HepG2 (cell line): ENCODE measurements at places on chromosomes 7 and 10. TPM values are rescaled to one million over a fixed set of nuclear protein-coding genes. Genes with fewer than 3 reads are reported as not detected.

The ATP6V0A4 gene
- total RNA-seq = 0.11 and 0.24 TPM in 2 replicates

- no peak for DNase-seq
Observed at GRCh38 chr10:69874449-69874848, 72.7 kb downstream of the COL13A1 start.

GRCh38 chr10:110511734-110512449 lies 14.2 kb downstream of the DUSP5 start:
- DNase-seq = peak; percentile 67

DNA sequence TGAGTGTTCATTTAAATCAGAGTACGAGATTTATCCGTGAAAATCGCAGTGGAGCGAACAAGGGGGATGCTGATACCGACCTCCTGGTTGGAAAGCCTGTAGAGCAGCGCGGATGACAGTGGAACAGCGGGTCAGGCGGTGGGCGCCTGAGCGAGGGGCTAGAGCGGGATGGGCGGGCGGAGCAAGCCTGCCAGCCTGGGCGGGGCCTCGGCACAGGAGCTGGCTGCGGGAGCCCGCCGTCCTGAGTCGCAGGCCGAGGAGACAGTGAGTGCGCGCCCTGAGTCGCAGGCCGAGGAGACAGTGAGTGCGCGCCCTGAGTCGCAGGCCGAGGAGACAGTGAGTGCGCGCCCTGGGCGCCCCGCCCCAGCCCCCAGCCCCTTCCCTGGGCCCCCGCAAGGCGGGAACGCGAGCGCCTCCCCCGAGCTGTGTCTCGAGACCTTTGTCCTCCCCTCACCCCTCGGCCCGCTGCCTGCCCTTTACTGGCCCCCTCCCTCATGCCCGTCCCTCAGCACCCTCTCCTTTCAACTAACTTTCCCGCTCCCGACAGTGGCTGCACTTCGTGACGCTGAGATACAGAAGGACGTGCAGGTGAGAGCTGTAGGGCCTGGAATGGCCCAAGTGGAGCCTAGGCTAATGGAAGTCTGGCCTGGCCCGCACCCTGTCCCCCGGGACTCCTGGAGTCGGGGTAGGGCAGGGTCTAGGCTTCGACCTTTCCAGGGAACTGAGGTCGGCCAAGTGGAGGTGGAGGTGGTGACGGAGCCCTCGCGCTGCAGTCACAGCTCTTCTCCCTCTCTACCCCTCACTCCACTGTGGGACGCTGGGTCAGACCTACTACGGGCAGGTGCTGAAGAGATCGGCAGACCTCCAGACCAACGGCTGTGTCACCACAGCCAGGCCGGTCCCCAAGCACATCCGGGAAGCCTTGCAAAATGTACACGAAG lies at the start of gene AS3MT:
AS3MT (plus strand) TSS at position 213 of the 941 bp plus-strand sequence; CDS start at position 336, 123 bp downstream.
- peak; percentile 38 for DNase-seq

The HYAL4 gene
- total RNA-seq = not detected in 2 replicates

The GNAT3 gene
- not detected in 2 replicates for total RNA-seq

DNA sequence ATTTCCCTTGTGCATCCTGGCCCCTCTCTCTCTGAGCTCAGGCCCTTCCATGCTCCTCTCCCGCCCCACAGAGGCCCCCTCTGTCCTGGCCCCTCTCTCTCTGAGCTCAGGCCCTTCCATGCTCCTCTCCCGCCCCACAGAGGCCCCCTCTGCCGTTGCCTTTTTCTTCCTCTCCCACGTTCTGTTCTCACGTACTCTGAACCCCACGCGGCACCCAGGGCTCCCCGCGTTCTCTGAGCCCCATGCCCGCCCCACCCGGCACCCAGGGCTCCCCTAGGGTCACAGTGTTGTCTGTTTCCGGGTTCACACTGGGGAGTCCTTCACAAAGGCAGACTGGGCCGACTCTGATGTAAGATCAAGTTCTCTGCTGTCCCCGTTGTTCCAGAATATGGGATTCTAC lies 336.8 kb downstream of the DNAJB6 start:
- no peak for DNase-seq

DNA sequence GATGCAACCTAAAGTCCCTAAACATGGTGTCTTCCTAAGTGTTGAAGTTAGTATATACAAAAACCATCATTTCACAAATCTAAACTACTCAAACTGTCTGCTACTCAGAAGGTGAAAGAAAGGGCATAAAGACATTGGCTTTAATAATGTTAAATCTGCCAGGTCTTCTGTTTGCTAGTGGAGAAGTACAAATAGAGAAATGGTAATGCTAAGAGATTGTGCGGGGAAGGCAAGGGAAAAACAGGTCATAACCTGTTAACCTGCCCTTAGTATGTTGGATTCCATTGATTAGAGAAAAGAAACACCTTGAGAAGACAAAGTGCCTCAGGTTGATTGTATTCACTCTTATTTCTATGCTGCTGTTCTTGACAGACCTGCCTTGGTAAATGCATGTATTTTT lies 80.3 kb downstream of the CALD1 start:
- no peak for DNase-seq

GRCh38 chr7:158469396-158470051 lies 118.1 kb downstream of the PTPRN2 start:
- DNase-seq = no peak

The ADCYAP1R1 gene
- not detected in 2 replicates for total RNA-seq

GRCh38 chr10:99339077-99339476 lies 9.9 kb downstream of the CNNM1 start:
- DNase-seq = peak; percentile 53

DNA sequence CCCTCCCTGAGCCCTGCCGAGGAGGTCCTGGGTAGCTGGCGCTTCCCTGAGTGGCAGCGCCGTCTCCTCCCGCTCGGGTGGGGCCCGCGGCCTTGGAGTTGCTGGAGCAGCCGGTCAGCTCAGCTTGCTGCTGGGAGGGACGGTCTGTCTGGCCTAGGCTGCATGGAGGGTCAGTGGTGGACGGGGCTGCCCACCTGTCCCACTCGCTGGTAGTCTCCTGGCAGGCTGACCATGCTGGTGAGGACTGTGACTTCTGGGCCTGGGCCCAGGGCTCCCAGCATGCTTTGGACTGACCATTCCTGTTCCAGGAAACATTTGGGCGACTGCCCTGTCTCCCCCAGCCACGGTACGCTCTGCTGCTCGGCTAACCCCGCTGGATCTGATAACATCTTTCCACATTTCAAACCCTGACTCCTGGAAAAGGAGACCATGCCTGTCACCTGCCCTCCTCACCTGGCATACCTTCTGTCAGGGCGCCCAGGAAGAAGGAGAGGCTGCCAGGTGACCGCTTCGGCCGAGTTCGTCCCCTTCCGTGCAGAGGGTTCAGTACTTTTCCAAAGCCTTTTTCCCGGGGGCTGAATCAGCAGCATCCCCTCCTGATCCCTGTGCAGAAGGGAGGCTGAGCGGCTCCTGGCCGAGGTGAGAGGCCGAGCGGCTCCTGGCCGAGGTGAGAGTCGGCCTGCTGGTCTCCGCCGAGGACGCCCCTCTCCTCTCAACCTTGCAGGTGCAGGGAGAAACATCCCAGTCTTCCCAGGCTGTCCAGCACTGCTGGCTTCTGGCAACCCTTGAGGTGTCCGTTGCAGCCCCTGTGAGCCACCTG lies 43.4 kb downstream of the FAM20C start:
- no peak for DNase-seq

The ARHGEF5 gene
- total RNA-seq = 1.2 and 1.3 TPM in 2 replicates

DNA sequence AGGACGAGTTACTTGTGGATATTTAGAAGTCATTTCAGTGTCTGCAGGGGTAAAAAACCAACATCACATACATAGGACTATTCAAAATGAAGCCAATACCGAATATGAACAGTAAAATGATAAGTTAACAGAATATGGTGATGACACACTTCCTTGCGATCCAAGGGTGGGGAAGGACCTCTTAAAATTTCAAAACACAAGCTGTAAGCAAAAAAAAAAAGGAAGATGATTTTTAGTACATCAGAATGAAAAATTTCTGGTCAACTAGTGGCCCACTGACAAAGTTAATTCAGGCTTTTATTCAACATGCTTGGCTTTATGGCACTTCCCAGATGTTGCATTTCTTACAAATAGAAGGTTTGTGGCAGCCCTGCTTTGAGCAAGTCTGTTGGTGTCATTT lies 19.0 kb upstream of the GALNTL5 start:
- no peak for DNase-seq

DNA sequence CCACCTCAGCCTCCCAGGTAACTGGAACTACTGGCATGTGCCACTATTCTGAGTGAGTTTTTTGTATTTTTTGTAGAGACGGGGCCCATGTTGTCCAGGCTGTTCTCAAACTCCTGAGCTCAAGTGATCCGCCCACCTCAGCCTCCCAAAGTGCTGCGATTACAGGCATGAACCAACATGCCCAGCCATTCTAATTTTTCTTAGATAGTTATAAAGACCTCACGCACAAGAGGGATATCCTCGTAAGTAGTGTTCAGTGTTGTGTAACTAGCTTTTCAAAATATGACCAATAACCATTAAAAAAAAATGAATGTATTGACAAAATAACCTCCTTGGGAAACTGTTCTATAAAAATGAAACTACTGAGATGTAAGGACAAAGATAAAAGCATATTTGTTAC lies 90.5 kb upstream of the FERD3L start:
- no peak for DNase-seq

The IFIT1B gene
- total RNA-seq = not detected in 2 replicates

The EPO gene
- 9.9 and 10.3 TPM in 2 replicates for total RNA-seq

DNA sequence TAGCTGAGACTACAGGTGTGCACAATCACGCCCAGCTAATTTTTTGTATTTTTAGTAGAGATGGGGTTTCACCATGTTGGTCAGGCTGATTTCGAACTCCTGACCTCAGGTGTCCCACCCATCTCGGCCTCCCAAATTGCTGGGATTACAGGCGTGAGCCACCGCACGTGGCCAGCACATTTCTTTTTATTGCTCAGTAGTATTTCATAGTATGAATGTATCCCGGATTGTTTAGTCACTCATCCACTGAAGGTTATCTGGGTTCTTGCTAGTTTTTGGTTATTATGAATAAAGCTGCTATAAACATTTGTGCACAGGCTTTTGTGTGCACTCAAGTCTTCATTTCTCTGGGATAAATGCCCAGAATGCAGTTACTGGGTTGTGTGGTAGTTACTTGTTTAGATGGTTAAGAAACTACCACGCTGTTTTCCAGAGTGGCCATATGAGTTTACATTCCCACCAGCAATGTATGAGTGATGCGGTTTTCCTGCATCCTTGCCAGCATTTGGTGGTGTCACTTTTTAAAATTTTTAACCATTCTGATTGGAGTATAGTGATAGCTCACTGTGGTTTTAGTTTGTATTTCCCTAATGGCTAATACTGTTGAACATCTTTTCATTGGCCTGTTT lies 275.8 kb upstream of the LYZL1 start:
- no peak for DNase-seq

The SPACDR gene
- total RNA-seq = not detected in 2 replicates

The ABCB8 gene
- total RNA-seq = 7.2 and 16.7 TPM in 2 replicates

DNA sequence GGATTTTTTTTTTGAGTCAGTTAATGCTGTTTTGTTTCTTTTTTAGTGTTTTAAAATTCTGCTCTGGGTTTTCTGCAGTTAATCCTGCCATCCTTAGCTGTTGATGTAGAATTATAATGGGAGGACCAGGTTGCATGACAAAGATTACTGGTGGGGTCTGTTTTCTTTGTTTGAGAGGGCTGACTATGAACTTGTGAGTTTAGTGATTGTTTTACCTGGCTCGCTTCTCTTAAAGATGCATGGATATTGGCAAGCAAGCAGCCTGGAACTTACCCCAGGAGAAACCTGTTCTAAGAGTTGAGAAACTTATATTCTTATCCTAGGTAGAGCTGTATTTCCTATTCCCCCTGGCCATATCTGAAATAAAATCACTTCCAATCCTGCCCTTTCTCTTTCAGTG lies 727.8 kb downstream of the GRM8 start:
- no peak for DNase-seq

The HKDC1 gene
- total RNA-seq = 5.1 and 12.4 TPM in 2 replicates

DNA sequence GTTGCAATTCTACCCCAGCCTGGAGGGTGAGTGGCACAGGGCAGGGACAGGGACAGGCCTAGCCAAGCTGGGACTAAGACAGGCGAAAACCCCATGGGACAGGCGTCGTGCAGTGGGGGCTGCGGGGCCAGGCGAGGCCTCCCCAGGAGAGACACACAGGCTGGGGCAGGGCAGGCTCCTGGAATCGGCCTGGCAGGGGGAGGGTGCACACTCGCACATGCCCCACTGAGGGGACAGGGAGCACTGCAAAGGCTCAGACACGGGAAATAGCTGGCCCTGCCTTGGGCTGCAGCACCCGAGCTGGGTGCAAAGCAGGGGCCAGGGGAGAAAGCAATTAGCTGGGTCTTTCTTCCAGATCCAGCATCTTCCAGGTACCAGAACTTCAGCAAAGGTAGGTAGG lies 10.4 kb downstream of the LAT2 start:
- DNase-seq = no peak

The GDF2 gene
- total RNA-seq = not detected in 2 replicates

GRCh38 chr10:97157578-97158095 lies 28.1 kb downstream of the SLIT1 start:
- peak; percentile 93 for DNase-seq

DNA sequence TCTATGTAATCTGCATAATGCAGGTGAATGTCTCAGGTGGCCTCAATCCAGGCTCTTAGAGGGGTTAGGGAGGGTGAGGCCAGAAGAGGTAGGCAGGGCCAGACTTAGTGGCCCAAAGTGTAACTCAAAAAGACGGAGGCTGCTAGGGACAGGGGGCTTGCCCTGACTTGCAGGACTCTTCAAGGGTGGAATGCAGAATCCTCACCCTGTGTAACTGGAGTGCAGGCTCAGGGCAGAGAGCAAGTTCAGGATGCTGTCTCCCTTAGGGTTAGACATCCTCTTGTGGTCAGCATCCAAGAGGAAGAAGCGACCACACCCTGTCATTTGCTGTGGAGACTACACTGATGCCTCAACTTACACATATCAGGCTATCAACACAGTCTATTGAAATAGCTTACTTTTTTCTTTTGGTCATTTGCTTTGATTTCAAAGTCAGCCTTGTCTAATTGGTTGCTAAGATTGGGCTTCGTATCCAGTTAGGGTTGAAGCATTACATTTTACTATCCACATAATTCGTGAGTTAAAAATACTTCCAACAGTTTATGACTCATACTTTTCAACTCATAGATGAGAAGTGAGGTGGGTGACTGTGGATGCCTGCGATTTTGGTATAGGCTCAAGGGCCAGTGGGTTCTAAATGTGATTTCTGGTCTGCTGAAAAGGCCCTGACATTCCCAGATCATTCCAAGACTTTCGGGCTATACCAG lies 563.6 kb downstream of the SUGCT start:
- no peak for DNase-seq

DNA sequence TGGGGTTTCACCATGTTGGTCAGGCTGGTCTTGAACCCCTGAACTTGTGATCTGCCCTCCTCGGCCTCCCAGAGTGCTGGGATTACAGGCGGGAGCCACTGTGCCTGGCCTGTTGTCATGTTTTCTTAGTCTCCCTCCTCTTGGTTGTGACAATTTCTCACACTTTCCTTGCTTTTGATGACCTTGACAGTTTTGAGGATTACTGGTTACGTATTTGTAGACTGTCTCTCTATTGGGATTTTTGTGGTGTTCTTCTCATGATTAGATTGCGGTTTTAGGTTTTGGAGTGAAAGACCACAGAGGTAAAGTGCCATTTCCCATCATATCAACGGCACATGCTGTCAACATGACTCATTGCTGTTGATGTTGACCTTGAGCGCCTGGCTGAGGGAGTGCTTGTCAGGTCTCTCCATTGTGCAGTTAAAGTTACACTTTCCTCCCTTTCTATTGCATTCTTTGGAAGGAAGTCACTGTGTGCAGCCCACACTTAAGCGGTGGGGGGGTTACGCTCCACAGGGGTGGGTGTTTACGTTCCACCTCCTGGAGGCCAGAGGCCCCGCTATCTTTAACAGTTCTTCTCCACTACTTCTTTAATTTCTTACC lies 10.8 kb downstream of the NEURL1 start:
- DNase-seq = peak; percentile 89

The WDR11 gene
- total RNA-seq = 38.0 and 40.3 TPM in 2 replicates

The TYSND1 gene
- total RNA-seq = 6.8 and 8.9 TPM in 2 replicates
